CD4-positive, alpha-beta T cell treated with Interleukin-17A for 1 hour (primary cell): ENCODE measurements at places on chromosomes 3 and 15.

- DNase-seq = no peak
These were observed 5.3 kb downstream of the PLA2G4D start for GRCh38 chr15:42088801-42089640.

- no peak for DNase-seq
These were observed 396.9 kb downstream of the MAGI1 start for GRCh38 chr3:65641777-65642176.

DNA sequence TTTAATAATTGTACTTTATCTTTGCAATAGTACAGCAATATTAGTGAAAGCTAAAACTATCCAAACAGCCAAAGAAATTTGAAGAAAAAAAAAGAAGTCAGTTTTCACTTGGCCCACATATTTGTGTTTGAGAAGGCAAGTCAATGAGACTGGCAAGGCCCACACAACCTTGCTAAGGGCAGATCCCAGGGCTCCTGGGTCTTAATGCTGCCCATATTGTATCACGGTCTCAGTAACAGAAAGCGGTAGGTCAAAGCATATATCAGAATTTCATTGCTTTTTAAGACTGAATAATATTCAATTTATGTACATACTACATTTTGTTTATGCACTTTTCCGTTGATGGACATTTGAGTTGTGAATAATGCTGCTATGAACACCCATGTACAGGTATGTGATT is 262.0 kb upstream of the TOPAZ1 start:
- no peak for DNase-seq

DNA sequence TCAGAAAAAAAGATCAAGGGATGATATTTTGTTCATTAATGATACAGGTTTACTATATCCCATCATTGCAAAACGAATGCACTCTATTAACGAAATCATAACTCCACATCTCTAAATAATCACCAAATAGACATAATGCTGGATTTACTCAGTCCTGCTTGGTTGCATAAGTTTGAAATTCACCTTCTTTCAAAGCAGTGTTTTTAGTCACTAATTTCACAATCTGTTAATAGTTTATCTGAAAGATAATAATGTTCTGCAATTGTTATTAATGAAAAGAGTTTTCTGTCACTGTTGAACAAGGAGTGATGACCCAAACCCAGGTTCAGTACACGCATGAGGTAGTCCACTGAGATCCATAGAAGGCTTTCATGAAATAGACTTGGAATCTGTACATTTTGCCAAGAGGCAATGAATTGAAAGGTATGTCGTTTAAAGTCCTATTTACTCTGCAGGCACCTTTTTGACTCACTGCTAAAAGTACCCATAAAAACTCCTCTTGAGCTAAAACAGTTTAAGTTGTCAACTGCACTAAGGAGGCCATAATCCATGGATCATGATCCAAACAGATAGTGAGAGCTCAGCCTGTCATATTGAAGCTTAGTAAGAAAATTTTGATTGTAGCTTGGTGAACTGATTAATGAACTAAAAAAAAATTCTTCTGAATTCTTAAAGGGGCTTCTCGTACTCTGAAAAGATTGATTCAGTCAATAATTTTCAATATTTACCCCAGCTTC is 75.6 kb upstream of the MBNL1 start:
- DNase-seq = no peak

DNA sequence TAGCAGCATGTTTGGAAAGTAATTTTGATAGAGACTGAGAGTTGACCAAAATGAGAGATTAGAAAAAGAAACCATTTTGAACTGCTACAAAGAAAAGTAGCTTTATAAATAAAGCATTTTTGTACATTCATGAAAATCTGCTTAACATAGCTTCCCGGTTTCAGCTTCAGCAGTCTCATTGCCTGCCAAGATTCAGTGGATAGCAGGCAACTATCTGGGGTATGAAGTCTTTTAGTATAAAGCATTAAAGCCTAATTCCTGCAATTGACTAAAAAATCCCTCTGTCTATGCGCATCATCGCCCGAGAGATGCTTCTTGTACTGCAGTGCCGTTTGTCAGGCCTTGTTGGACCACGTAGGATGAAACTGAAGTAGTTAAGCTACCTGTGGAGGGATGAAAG is 588.4 kb downstream of the NAALADL2 start:
- no peak for DNase-seq

GRCh38 chr3:197508051-197508451 is 47.7 kb downstream of the BDH1 start:
- DNase-seq = no peak

DNA sequence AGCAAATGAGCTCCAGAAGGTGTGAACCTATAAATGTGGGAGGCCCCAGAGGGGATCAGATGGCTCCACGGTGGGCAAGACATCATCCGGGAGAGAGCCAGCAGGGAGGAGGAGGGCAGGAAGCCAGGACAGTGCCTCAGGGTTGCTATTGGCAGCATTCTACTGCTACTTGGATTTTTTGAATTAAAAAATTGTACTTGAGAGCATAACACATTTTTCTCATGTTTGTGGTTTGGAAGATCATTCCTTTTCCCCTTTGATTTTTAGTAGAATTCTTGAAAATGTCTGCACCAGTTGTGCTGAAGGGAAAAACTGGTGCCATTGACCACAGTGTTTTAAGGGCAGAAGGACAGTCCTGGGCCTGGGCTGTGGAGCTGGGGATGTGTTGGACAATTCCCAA is 59.2 kb downstream of the LYZL4 start:
- DNase-seq = no peak

DNA sequence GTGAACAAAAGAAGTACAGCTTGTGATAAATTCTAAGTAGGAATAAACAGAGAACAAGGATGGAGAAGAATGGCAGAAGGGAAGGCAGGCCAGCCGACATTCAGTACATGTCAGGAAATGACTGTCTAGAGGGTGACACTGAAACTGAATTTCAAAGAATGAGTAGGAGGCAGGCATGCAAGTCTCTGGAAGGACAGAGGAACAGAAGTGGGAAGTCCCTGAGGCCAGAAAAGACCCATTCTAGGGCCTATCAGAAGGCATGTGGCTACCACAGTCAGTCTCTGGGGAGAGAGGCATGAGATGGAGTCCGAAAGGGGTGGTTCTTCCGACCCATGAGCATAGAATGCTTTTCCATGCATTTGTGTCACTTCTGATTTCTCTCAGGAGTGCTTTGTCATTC is 243.5 kb upstream of the UBE2E2 start:
- no peak for DNase-seq

DNA sequence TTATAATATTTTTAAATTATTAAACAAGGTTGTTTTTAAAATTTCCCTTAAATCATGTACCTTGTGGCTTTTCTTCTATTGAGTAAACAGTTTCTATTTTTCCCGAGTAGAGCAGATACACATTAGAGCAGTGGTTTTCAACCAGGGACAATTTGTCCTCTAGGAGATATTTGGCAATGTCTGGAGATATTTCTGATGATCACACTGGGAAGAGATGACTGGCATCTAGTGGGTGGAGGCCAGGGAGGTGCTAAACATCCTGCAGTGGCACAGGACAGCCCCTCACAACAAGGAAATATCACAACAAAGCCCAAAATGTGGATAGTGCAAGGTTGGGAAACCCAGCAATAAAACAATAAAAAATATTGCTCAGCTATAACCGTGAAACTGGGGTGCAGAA is 113.0 kb upstream of the PTPRG start:
- DNase-seq = no peak

DNA sequence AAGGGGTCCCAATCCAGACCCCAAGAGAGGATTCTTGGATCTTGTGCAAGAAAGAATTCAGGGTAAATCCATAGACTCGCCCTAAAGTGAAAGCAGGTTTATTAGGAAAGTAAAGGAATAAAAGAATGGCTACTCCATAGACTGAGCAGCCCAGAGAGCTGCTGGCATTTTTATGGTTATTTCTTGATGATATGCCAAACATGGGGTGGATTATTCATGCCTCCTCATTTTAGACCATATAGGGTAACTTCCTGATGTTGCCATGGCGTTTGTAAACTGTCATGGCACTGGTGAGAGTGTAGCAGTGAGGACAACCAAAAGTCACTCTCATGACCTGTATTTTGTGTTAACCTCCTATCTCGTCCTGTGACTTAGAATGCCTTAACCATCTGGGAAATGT is 142.2 kb downstream of the DOCK3 start:
- no peak for DNase-seq

DNA sequence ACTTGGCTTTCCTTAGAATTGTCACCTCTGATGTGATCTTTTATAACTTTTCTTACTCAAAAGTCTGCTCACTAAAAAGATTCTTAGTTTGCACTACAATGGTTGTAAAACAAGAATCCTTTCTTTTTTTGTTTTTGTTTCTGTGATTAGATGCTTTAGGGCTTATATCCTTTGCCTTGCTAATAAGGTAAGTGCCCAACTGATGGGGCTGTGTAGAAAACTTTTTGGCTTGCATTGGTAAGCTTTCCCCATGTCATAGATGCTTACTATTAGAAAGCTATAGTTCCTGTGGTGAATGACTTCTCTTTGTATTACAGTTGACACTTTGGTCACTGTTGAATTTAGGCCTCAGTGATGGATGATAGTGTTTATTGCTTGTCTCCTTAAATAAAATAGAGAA is 5.1 kb downstream of the ABHD5 start:
- no peak for DNase-seq

- DNase-seq = peak; percentile 10
These were observed 90.7 kb downstream of the SCN11A start for GRCh38 chr3:38960953-38961622.

- DNase-seq = peak; percentile 62
These were observed 15.6 kb downstream of the PIF1 start for GRCh38 chr15:64809649-64810496.

DNA sequence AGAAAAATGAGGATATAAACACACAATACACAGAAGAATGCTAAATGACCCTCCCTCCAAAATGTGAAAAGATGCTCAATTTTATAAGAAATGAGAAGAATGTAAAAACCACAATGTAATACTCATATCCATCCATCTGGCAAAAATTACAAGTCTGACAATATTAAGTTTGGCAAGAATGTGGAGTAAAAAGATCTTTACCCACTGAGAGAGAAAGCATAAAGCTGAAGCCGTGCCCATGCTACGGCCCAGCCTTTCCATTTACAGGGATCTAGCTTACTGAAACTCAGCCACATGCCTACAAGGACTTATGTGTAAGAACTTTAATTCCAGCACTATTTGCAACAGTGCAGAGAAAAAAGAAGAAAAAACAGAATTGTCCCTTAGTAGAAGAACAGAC is 42.9 kb downstream of the ATP13A3 start:
- DNase-seq = no peak

- peak; percentile 43 for DNase-seq
These were observed 858 bp upstream of the SACM1L start for GRCh38 chr3:45688194-45688881.

- no peak for DNase-seq
These were observed 214.2 kb downstream of the IL20RB start for GRCh38 chr3:137171834-137172603.

GRCh38 chr3:101279162-101279561 is 41.2 kb downstream of the IMPG2 start:
- DNase-seq = no peak

- no peak for DNase-seq
These were observed 25.5 kb upstream of the SHC4 start for GRCh38 chr15:48989170-48989569.

DNA sequence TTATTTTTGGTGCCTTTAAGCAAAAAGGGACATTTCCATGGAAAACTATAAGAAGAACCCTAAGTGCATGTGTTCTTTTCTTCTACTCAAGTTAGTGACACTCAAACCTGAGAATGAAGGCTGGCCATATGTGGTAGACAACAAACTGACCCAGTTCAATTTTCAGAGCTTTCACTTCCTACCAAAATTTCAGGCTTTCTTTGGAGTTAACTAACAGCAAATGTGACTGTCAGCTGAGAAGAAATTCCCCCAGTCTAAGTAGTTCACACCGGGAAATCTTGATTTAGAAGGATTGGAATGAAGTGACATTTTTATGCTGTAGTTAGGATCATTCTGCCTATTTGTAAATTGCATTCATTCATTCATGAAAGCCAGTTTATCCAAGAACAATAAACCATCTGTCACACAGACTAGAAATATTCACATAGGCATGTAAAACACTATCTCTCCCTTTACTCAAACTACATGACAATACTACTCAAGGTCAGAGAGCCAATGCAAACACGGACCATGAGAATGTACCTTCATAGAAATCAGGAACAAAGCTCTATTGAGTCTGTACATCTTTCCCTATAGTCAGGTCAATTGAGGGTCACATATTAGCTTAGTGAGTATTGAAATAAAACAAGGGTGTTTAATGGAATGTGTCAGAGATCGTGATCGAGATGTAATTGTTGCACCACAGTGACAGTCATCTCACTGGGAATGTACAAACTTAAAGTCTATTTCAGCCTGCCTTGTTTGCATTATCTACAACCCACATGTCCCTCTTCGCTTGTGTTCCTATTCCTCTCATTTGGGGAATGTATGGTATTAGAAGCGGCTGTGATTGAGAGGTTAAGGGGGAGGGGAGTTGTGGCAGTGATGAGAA is 113.8 kb upstream of the TGFBR2 start:
- no peak for DNase-seq

DNA sequence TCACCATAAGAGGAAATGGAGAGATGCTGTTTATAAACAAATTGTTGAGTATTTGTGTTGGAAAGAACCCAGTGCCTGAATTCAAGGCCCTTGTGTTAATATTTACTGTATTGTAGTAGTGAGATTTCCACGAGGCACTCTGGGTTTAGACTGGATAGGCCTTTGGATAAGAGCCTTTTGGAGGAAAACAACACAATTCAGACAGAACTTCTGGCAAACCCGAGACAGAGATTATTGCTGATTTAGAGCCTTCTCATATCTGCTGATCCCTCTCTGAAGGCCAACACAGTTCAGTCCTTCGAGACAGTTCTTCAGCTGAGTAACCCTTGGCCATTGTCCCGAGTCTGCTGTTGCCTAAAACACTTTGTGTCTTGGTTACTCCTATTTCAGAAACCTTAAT is 55.7 kb downstream of the LMCD1 start:
- no peak for DNase-seq

- DNase-seq = no peak
These were observed 15.4 kb downstream of the ARNT2 start for GRCh38 chr15:80419546-80419945.

- DNase-seq = peak; percentile 11
These were observed 206.4 kb downstream of the STAG1 start for GRCh38 chr3:136545664-136546268.

- no peak for DNase-seq
These were observed 53.7 kb upstream of the ZNF280D start for GRCh38 chr15:56786966-56787365.

GRCh38 chr3:186551387-186551786 is 7.2 kb upstream of the CRYGS start:
- no peak for DNase-seq

- no peak for DNase-seq
These were observed 8.5 kb downstream of the CDCP1 start for GRCh38 chr3:45137656-45138181.

- no peak for DNase-seq
These were observed 160.5 kb upstream of the CCDC54 start for GRCh38 chr3:107216711-107217110.
